ENCODE measurements at places on chromosomes 2 and 18.

DNA sequence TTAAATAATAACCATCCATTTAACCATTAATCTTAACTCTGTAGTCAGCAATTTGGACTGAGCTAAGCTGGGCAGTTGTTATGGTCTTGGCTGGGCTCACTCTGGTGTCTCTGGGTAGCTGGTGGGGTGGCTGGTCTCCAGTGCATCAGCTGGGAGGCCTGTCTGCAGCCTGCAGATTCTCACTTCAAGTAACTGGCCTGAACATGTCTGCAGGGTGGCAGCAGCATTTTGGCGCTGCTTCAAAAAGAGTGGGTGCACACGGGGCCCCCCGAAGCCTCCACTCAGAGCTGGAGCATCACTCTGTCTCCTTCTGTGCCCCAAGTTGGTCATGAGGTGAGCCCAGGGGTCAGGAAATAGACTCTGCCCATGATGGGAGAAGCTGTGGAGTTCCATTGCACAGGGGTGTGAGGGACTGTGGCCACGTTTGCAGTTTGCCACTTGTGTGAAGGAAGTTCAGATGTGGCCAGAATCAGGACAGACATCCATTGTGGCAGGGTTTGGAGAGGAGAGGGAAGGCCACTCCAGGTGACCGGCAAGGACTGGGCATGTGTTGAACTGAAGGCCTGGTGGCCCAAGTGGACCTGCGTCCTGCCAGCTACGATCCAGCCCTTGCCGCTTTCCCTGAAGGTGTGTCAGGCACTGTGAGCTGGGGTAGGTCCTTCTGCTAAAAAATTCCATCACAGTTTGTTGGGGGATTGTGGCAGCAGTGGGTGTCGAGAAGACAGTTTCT, 4.9 kb upstream of the ALLC start:
- DNase-seq = no peak

GRCh38 chr2:44528595-44528994, 166.8 kb downstream of the CAMKMT start:
- no peak for DNase-seq

GRCh38 chr2:8860239-8860638, 22.8 kb upstream of the KIDINS220 start:
- DNase-seq = no peak

DNA sequence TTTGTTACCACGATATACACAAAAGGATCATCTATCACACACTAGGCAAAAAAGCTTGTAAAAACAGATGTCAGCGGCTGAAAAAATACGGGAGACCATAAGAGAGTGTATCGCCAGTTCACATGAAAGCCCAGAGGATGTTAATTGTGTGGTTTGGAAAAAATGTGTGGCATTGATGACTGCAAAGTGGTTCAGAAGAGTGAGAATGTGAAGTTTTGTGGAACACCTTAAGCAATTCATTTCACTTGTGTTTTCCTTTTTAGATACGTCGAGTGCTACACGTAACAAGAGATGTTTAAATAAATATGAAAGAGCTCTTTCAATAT, 61.7 kb upstream of the DAPL1 start:
- no peak for DNase-seq

DNA sequence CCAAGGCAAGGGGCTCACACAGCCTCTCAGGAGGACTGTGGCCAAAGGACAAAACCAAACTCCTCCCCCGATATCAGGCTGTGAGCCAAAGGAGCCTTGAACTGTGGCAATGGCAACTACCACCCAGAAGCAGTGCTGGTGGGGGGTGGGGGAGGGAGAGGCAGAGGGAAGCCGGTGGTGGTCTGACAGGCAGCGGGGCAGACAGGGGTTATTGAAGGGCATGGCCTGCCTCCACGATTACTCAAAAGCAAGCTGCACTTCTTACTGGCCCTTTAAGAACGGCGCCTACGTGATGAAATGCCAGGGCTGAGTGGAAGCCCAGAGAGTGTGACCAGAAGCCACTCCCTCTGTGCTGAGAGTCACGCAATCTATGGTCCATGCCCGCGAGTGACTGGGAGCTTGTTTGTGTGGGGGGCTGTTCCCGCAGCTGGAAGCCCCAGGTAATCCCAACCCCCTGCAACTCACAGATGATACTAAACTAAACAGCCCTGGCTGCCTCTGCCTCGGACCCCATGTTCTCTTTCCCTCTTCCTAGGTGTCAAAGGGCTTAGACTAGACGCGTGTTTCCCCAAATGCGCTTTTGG, 128.2 kb upstream of the CXCR4 start:
- no peak for DNase-seq

DNA sequence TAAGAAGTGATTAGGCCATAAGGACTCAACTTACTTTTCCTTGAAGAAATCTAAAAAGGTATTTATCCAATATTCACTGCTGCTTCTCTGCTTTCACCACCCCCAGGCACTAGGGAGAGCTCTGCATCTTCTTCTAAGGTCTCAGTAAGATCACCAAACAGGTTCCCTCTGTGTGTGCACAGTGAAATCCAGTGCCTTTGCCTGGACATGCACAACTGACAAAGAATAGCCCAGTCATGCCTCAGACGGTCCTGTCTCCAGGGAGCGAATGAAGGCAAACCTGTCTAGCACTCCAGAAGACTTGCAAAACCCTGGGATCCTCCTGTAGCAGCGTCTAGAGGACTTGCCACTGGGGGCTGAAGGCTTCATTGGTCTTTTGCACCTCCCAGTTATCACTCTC, 344.5 kb upstream of the LRATD1 start:
- DNase-seq = no peak

Measured in cerebellar cortex (tissue), 1 donor.